ENCODE measurements at places on chromosomes 1 and 21.

GRCh38 chr1:232722626-232723025 lies 82.6 kb upstream of the MAP10 start:
- no peak for DNase-seq

DNA sequence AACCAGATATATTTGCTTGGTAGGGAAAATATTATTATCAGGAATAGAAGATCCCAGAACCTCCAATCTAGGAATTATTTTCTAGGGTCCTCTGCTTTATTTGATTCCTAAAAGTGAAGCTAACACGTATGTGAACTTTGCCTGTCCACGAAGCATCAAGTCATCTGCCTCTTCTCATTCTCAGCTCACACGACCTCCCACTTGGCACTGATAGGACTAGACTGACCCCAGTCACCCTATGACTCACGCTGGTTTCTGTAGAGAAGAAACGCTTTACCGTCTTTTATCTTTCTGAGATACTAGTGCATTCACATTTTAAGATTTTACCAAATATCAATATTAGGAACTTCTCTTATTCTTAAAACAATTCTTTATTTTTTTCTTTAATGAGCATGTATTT lies 2.0 kb upstream of the KRTAP19-7 start:
- no peak for DNase-seq

- DNase-seq: no peak
These were observed 304.9 kb downstream of the HHAT start for GRCh38 chr1:210633636-210634035.

- no peak for DNase-seq
These were observed 143.7 kb downstream of the DNM3 start for GRCh38 chr1:171984850-171985485.

- peak; percentile 75 for DNase-seq
These were observed at the start of gene C1orf198 for GRCh38 chr1:230867903-230868735. Gene C1orf198 (minus strand): TSS chr1:230868521. CDS start chr1:230868512, 9 bp downstream.

DNA sequence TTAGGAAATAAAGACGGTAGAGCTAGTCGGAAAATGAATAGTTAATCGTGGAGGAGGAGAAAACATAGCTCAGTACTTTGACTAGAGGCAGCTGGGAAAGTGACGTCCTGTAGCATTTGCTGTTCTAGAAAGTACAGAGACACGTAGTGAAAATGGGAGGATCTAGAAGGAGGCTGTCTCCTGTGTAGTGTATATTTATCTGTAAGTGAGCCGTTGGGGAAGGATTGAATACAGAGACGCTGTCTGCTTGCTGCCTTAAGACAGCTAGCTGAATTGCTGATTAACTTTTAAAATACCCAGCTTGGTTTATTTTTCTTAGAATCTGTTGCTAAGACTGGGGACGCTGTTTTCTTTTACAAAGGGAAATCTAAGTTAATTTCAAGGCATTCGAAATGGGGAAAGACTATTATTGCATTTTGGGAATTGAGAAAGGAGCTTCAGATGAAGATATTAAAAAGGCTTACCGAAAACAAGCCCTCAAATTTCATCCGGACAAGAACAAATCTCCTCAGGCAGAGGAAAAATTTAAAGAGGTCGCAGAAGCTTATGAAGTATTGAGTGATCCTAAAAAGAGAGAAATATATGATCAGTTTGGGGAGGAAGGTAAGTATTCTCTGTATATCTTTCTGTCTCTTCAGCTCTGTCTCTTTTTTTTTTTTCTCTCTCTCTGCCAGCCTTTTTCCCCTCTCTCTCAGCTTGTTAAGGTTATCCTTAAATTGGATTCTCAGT lies at the start of gene DNAJB4:
Gene DNAJB4 (plus strand): TSS at position 221 of the 729 bp plus-strand sequence. CDS start 172 bp downstream, at position 393.
- DNase-seq: peak; percentile 82

Data from activated naive CD4-positive, alpha-beta T cell treated with anti-CD3 and anti-CD28 coated beads for 36 hours (primary cell).